ENCODE measurements at places on chromosomes 7 and 10. TPM values are rescaled to one million over a fixed set of nuclear protein-coding genes. Genes with fewer than 3 reads are reported as not detected.

Gene HMX3
- 0.31 TPM for polyA plus RNA-seq

Gene ZNRF2
- 14.3 TPM for polyA plus RNA-seq

- H3K27ac ChIP-seq = no peak overlapping the region
- no peaks in the 10 kb centered on the region for H3K4me1 ChIP-seq
- H3K27me3 ChIP-seq = no peaks in the 10 kb centered on the region
- no peak overlapping the region for H3K4me3 ChIP-seq
- no peak for DNase-seq
- no peaks in the 10 kb centered on the region for H3K36me3 ChIP-seq
Measured at GRCh38 chr10:69645296-69646184, 15.5 kb downstream of the FAM241B start.

- no peak overlapping the region for H3K27ac ChIP-seq
- no peak overlapping the region for H3K4me3 ChIP-seq
- H3K36me3 ChIP-seq = no peaks in the 10 kb centered on the region
- H3K4me1 ChIP-seq = no peaks in the 10 kb centered on the region
Measured at GRCh38 chr10:53570221-53570620, 797.6 kb upstream of the MBL2 start.

GRCh38 chr7:149690688-149691446, 82.5 kb downstream of the ZNF467 start:
- peaks cover 4% of the 10 kb centered on the region for H3K27me3 ChIP-seq
- DNase-seq = no peak
- no peak overlapping the region for H3K4me3 ChIP-seq
- H3K27ac ChIP-seq = no peak overlapping the region
- no peaks in the 10 kb centered on the region for H3K4me1 ChIP-seq
- H3K36me3 ChIP-seq = no peaks in the 10 kb centered on the region

DNA sequence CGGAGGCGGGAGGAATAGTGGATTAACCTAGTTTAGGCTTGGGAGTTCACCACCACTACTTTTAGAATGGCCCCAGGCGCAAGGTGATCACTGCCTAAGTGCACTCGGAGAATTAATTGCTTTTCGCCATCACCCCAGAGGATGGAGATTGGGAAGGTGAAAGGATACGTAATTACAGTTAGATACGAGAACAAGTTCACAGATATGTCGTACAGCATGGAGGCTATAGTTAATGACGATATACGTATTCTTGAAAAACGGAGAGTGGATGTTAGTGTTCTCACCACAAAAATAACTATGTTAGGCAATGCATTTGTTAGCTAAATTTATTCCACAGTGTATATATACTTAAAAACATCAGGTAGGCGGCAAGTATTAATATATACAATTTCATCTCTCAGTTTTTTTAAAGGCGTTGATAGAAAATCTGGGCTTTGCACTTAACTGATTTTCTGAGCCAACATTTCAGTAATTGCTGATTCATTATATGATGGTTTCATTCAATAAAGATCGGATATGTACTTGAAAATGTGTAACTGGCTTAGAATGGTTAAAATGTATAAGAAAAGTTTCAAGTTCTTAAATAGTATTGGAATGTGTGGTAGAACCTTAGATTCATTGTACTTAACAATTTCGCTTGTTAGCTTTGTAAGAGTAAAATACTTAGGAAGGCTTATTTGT, 683 bp downstream of the CDC123 start:
- no peaks in the 10 kb centered on the region for H3K36me3 ChIP-seq

Data from small intestine (tissue), 16 donors.